ENCODE measurements at places on chromosomes 1 and 21. TPM values are rescaled to one million over a fixed set of nuclear protein-coding genes. Genes with fewer than 3 reads are reported as not detected.

Gene NBPF10
- polyA plus RNA-seq: 0.37 TPM

Gene GREM2
- 0.85 TPM for polyA plus RNA-seq

- no peak for DNase-seq
Measured at GRCh38 chr1:166902279-166902678, 26.2 kb upstream of the TADA1 start.

Gene AMY2A
- 0.01 TPM for polyA plus RNA-seq

Gene EPHX1
- 19.4 TPM for polyA plus RNA-seq

DNA sequence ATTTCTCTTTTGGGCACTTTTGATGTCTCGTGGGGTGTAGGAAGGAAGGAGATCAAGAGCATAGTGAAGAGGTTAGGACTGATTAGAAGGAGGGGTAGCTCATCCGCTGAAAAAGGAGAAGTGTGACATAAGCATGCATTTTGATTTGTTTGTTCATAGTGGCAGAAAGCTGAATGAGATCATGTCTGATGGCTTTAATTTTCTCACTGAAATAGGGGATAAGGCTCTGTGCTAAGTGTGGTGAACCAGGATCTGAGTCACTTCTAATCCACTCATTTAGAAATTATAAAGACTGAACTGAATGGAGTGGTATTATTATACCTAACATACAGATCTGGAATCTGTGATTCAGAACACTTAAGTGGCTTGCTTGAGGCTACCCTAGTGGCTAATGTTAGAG lies 344.5 kb downstream of the PDE4B start:
- no peak for DNase-seq

DNA sequence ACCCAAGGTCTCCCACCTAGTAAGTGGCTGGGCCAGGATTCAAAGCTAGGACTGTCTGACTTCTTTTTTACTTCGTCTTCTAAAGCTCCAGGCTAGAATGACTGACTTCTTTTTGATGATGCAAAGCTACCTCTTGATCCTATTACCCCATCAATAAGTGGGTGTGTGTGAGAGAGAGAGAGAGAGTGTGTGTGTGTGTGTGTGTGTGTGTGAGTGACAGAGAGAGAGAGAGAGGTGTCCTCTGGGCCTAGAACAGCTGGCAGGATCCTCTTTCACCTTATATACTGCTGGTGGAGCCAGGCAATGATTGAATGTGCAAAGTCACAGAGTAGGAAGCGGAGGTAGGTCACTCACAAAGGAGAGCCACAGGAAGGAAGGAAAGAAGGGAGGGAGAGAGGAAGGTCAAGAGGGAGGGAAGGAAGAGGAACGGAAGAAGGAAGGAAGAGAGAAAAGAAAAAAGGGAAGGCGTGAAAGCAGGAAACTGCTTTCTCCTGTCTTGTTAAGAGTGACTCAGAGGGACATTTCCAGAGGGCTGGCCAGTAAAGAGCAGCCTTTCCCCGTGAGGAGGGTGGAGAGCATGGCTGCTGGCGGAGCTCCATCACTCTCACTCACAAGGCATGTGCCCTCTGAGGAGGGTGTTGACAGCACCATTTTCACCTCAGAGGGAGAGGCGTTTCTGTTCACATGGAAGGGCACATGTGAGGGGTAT lies 68.9 kb downstream of the CDC7 start:
- DNase-seq: peak; percentile 90

Gene PADI3
- not detected for polyA plus RNA-seq

DNA sequence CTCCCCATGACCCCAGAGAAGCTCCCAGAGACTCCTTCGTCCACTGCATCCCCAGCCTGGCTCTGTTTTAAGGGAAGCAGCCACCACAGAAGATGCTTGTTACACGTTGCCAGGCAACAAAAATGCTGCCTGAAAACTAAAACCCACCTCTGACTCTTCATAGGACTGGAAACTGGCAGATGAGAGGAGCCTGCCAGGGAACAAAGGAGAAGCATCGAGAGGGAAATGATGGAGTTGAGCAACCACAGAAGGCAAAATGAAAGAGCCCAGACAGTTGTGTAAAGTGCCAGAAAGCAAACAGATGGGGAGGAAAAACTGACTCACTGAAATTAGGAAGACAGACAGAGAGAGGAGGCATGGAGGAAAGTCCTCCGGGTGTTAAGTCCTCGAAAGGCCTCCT lies 118.4 kb downstream of the KCNN3 start:
- DNase-seq: no peak

- DNase-seq: no peak
Measured at GRCh38 chr21:35485364-35485763, 436.3 kb upstream of the RUNX1 start.

- peak; percentile 63 for DNase-seq
Measured at GRCh38 chr1:50023292-50024159, at the start of gene AGBL4. Gene AGBL4 (minus strand): TSS chr1:50023954.

DNA sequence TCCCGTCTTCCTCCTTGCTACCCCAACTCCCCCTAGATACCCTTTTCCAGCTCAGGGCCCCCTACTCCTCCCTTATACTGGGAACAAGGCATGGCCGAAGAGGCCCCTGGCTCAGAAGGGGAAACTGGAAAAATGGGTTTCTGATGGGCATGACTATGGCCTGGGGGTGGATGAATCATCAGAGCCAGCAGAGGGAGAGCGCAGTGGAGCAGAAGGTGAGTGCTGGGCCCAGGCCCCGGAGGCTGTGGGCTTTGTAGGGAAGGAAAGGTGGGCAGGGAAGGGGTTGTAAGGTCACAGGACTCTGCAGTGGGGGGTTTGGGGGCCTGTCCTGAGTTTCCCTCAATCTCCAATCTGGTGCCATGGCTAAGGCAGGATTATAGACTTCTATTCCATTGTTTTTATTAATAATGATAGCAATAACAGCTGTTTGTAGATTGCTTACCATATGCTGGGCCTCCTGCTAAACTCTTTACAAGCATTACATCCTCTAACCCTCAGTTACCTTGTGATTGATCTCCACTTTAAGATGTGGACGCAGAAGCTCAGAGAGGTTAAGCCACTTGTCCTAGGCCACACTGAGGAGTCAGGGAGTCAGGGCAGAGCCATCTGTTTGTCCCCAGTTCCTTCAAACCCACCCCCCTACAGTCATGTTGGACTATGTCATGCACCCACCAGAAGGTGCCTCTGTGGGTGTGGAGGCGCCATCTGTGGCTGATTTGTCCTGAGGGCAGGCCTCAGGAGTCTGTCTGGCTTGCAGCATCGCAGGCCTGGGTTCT lies 36.2 kb upstream of the ZNF362 start:
- DNase-seq: no peak

DNA sequence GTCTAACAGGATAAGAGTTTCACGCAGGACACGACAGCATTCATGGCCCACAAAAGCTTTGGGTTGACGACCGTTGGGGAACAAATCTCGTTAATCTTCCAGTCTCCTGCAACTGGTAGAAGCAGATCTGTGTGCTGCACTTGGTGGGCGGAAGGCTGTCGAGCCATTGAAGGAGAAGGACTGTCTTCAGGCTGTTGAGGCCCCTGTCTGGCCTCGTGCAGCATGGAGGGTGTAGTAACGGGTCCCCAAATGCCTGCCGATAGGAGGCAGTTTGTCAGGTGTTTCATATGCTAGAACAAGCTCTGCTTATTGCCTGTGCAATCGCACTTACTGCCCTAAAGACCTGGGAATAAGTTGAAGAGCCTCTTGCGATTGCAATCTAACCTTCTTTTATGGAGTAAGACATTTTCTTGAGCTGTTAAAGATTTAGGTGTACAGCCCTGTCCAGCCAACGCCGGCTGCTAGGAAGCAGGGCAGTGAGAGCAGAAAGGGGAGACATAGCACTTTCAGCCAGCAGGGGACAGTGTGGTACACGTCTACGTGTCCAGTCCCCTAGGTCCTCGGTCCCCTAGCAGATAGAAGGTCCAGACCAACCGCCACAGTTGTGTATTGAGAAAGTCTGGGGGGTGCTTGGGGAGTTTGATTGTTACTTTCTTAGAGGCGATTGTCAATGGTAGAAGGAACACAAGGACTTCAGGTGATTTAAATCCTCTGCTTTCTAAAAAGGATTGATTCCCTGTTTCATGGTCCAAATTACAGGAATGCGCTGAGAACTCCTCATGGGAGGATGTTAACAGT lies 102.3 kb upstream of the TMPRSS2 start:
- DNase-seq: no peak

Gene SOX13
- polyA plus RNA-seq: 5.2 TPM

DNA sequence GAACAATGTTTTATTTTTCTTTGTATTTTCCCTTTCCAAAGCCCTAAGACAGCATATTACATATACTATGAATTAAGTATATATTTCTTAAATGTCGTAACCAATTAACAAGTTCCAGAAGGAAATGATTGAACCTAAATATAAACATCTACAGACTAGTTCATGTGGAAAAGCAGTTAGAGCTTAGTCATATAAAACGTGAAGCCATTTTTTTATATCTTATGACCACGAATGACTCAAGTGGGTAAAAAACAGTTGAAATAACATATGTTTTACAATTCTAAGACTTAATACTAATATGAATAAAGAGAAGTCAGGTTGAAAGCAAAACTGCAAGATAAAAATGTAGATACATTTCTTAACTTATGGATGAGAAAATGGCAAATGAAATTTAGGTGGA lies 307.3 kb downstream of the BRINP3 start:
- no peak for DNase-seq

Gene CHODL
- polyA plus RNA-seq: 0.39 TPM

Data from psoas muscle (tissue), 8 donors.